Melanocyte of skin (primary cell): ENCODE measurements at places on chromosomes 5 and 9. TPM values are rescaled to one million over a fixed set of nuclear protein-coding genes. Genes with fewer than 3 reads are reported as not detected.

WWC1 gene
- 0.31 and 0.33 TPM in 2 replicates for total RNA-seq

NR5A1 gene
- total RNA-seq, result not detected in 2 replicates

SLC6A19 gene
- not detected in 2 replicates for total RNA-seq

IFNK gene
- total RNA-seq, result not detected in 2 replicates

ADRB2 gene
- 0.34 and 2.9 TPM in 2 replicates for total RNA-seq

LECT2 gene
- total RNA-seq, result not detected in 2 replicates

CNTNAP3 gene
- 1.2 TPM in 1 of 2 replicates, not detected in the other for total RNA-seq

GRXCR2 gene
- total RNA-seq, result not detected in 2 replicates

CDH9 gene
- total RNA-seq, result not detected in 2 replicates

USP20 gene
- 10.9 and 13.4 TPM in 2 replicates for total RNA-seq

PFN3 gene
- not detected in 2 replicates for total RNA-seq
